ENCODE measurements at places on chromosomes 1 and 21. TPM values are rescaled to one million over a fixed set of nuclear protein-coding genes. Genes with fewer than 3 reads are reported as not detected.

The C8B gene
- not detected for total RNA-seq

The SPRR5 gene
- not detected for total RNA-seq

The MYOG gene
- not detected for total RNA-seq

The CHIA gene
- total RNA-seq = not detected

The OR6N1 gene
- total RNA-seq = not detected

The JAM2 gene
- total RNA-seq = not detected

The P3H1 gene
- total RNA-seq = 215 TPM

The L1TD1 gene
- total RNA-seq = 0.18 TPM

The S100A8 gene
- total RNA-seq = not detected

The NCF2 gene
- not detected for total RNA-seq

The SMIM12 gene
- 31.9 TPM for total RNA-seq

The SMIM1 gene
- total RNA-seq = 1.7 TPM

The HRNR gene
- not detected for total RNA-seq

The KLHL21 gene
- total RNA-seq = 26.9 TPM

The ANGPTL1 gene
- total RNA-seq = 6.9 TPM

The IL12RB2 gene
- total RNA-seq = not detected

The CFHR2 gene
- total RNA-seq = not detected

The ESPN gene
- not detected for total RNA-seq

The MASP2 gene
- not detected for total RNA-seq

The CRYAA gene
- total RNA-seq = not detected
